CD8-positive, alpha-beta T cell (primary cell): ENCODE measurements at places on chromosomes 12 and 14. TPM values are rescaled to one million over a fixed set of nuclear protein-coding genes. Genes with fewer than 3 reads are reported as not detected.

- DNase-seq, result no peak
Observed at GRCh38 chr14:92649934-92650545, 98.4 kb downstream of the LGMN start.

Gene SIRT4
- not detected for total RNA-seq

GRCh38 chr12:59193476-59194050 lies 273.3 kb upstream of the LRIG3 start:
- DNase-seq, result no peak

DNA sequence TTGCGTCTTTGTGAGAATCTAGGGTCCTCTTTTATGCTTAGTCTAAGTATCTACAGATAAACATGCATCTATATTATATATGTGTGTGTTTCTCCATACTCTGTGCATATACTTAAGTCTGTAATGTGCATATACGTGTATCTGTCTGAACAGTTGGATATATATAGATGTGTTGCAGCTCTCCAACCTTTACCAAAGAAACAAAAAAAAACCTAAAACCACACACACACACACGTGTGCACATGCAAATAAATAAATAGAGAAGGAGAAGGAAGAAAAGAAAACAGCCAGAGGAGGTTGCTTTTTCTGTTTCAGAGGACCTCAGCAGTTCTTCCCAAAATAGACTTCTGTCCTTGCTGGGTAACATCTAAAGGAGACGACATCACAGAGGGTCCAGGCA lies 244.9 kb downstream of the CACNA1C start:
- no peak for DNase-seq

Gene PHETA1
- 0.79 TPM for total RNA-seq

DNA sequence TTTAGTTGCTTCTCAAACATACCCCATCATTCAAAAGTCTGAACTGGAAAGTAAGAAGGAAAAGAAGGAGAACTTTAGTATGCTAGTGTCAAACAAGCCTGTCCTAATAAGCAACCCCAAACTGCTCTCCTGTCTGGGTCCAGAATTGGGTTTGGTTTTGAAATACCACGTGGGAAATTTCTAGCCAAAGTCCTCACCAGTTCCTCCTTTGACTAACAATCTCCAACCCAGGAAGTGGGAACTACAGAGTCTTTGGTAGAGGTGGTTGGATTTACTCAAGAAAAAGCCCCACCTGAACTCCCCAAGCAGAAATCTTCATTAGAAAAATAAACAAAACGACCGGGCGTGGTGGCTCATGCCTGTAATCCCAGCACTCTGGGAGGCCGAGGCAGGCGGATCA lies 17.4 kb upstream of the EIF4B start:
- no peak for DNase-seq
